Urinary bladder (tissue), 4 donors: ENCODE measurements at places on chromosomes 3 and 15. TPM values are rescaled to one million over a fixed set of nuclear protein-coding genes. Genes with fewer than 3 reads are reported as not detected.

NAALADL2 gene
- 77.5 TPM for total RNA-seq

DNA sequence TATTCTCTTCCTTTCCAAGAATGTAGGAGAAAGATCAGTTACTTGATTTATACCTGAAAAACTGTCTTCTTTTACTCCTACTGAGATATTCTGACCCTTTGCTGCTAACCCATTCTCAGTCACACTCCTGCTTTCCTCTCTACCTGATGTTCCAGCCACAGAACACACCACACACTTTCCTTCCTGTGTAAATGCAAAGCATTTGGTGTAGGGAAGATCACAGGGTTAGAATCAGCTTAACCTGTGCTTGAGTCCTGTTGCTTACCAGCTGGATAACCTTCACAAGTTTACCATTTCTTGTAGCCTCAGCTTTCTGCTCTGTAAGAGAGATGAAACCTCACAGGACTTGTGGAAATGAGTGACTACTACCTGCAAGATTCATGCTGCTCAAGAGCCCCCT lies 489.8 kb upstream of the GOLIM4 start:
- no peak for DNase-seq

DNA sequence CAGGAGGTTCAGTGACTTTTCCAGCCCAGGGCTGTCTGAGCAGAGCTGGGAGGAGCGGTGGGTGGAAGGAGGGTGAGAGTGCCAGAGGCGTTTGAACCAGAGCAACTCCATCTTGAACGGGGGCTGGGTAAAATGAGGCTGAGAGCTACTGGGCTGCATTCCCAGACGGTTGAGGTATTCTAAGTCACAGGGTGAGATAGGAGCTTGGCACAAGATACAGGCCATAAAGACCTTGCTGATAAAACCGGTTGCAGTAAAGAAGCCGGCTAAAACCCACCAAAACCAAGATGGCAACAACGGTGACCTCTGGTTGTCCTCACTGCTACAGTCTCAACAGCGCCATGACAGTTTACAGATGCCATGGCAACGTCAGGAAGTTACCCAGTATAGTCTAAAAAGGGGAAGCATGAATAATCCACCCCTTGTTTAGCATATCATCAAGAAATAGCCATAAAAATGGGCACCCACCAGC lies 60.2 kb downstream of the ABTB1 start:
- DNase-seq = no peak

DNA sequence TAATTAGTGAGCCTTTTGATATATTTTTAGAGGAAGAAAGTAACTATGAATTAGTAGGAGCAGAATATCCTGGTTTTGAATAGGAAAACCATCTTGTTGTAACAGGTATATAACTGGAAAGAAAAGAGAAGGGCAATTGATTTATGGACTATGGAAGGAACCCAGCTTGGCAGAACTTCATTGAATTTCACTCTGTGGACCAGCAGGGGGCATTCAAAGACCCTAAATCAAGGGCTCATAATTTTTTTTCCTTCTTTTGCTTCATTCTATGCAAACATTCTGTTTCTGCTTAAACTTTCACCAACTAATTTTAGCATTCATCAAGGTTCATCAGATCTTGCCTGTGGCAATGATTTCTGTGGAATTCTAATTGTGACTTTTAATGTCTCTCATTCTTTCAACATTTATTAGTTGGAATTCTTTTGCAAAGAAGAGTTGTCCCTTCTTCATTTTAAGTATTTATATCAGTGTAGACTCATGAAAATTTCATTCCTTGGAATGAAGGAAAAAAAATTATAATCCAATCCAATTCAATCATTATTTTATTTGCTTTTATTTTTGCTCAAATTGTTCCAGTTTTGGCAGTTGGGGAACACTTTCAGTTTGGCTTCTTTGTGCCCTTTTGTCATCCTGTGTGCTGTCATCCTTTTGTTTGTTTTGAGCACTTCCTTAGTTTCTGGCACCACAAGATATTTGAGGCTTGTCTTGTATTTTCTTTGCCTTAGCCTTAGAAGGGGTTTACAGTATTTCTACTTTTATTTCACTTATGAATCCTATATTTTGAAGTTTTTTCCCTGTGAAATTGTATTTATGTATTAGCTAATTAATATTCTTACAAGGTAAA lies 30.4 kb downstream of the NXPE3 start:
- DNase-seq = no peak

GRCh38 chr15:92968926-92969651 lies 69.0 kb downstream of the CHD2 start:
- no peak for DNase-seq
